ENCODE measurements at places on chromosomes 2 and 18.

DNA sequence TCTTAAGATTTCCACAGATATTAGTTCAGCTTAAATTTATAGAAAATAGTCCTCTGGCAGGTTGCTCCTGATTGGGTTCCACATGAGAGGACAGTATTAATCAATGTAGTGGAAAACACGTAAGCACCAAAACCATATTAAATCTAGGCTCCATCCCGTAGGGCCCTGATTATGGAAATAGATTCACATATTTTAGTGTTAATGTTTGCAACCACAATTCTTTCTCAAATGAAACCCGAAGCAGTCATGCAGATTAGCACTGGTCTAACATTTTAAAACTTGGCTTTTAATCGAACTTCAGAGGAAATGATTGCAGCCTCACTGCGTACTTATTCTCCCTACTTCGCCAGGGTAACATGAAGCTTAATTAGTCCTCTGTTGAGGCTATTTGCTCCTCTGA is 60.9 kb downstream of the METTL4 start:
- no peak for DNase-seq

DNA sequence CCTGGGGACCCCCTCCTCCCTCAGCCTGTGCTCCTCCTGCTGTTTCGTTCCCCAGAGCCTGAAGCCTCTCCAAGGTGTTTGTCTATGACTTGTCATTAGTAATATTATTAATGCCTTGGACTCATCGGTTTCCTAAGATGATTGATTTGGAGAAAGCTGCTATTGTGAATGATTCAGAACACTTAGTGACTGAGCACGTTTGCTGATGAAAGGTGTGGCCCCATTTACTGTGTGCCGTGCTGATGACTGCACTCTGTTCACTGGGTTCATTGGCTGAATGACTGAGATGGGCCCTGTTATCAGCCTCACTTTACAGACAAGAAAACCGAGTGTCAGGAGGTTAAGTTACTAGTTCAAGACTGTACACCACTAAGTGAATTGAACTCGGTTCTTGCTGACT is 111.4 kb downstream of the SPP2 start:
- no peak for DNase-seq

DNA sequence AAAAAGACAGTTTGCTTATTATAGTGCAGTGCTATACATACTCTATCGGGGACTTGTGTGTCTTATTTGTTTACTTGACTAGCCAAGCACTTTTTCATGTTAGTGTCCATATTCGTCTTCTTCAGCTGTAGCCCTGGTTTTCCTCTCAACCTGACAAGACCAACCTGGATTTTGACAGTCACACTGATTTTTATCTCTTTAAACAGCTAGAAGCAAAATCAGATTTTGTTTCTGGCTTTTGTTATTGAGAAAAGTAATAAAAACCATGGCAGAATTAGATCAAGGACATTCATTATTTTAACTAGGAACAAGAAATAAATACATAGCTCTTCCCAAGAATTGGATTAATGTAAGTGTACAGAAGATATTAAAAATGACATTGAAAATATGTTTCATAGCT is 56.8 kb downstream of the SPATS2L start:
- DNase-seq = no peak

- peak; percentile 11 for DNase-seq
Measured at GRCh38 chr2:20326163-20326780, 24.4 kb downstream of the PUM2 start.

DNA sequence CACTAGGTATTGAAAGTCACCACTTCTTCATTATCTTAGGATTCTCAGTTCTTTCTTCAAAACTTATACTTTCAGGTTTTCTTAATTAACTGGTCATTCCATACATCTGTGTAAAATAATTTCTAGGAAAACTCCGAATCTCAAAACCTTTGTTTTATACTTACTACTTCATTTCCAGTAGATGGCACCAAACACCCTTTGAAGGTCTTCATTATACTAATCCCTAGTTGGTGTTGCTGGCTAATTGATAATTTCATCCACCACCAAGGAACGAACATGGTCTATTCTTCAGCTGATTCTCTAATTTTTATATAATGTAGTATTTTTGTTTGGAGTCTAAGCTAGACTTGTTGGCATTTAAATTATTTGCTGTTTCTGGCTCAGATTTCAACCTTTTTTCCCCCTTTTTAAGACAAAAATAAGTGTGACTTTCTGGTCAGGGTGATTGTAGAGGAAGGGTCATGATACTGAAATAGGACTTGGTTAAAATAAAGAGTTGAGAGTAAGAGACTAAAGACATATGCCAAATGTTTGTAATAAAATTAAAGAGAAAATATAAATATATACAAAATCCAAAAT is 2.8 kb upstream of the MXD1 start:
- DNase-seq = peak; percentile 44

Measured in NCI-H1930 (cell line).